NCI-H187 (cell line): ENCODE measurements at places on chromosomes 5 and 9.

GRCh38 chr5:88833371-88834130 lies 49.4 kb downstream of the MEF2C start:
- DNase-seq: no peak

GRCh38 chr9:27447031-27447683 lies 76.9 kb upstream of the IFNK start:
- peak; percentile 66 for DNase-seq

DNA sequence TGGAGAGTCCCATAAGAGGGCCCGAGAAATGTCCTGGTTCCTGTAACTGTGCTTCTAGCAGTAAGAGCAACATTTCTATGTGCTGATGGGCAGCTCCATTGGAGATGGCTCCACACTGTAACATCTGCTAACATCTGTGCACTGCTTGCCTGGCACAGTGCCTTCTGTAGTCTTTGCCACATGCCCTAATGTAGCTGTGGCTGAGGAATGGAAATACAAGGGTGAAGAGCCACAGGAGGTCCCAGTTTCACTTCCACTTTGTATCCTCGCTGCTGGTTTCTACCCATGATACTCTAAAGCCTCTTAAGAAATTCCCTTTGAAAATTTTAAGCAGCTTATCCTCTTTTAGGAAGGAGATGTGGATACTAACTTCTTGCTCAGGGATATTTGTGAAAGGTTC lies 97.4 kb downstream of the HOMER1 start:
- no peak for DNase-seq

DNA sequence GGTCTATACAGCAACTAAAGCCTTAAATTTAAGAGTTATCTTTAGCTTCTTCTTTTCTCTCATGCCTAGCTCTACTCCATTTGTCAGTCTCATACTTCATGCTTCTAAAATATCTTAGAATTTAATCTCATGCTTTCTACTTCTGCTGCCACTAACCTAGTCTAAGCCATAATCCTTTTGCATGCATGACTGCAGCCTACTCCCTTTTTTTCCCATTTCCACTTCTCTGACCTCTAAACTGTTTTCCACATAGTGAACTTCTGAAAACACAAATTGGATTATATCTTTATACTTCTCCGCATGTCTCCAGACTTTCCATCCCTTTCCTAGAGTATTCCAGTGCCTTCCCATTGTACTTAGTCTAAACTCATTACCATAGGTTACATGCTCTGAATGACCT lies 193.0 kb downstream of the XRCC4 start:
- no peak for DNase-seq

- DNase-seq: no peak
Measured at GRCh38 chr5:159198063-159199036, 11.0 kb downstream of the RNF145 start.

GRCh38 chr5:32160228-32160627 lies 13.9 kb downstream of the GOLPH3 start:
- no peak for DNase-seq

GRCh38 chr9:22148876-22149637 lies 140.0 kb upstream of the CDKN2B start:
- no peak for DNase-seq

DNA sequence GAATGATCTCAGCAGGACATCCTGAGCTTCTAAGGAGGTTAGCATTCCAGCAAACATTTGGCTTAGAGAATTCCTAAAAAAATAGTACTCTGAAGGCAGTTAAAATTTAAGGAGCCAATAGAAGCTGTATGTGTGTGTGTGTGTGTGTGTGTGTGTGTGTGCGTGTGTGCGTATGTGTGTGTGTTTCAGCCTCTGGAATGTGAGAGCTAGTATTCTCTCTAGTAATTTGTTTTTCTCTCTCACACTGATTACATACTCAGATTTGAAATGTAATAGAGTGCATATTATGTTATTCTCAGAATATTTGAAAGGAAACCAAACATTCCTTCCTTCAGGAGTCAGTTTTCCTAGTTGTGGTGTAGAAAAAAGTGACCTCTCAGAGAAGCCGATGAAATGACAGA lies 279.6 kb downstream of the TMEM38B start:
- DNase-seq: no peak

- no peak for DNase-seq
Measured at GRCh38 chr5:32831624-32832023, 120.5 kb downstream of the NPR3 start.
